Stimulated activated CD8-positive, alpha-beta memory T cell treated with anti-CD3 and anti-CD28 coated beads, Interleukin-2, amount 100 ng/mL, for 1 hour (primary cell): ENCODE measurements at places on chromosomes 5 and 9.

DNA sequence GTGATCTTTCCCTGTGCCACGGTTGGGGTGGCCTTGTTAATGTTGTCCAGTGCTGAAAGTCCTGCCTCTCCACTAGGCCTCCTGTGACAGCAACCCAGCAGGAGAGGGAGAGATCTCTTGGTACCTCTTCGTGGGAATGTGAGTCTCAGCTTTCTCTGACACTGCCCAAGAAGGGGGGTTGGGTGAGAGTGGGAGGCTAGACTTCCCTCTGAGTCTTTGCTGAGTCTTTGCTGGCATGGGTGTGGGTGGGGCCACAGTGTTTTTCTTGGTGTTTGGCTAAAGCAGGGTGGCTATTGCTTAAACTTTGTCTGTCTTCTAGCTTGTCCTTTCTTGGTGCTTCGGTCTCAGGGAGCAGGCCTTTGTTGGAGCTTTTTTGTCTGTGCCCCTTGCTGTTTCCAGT, 145.6 kb downstream of the GNA14 start:
- DNase-seq = no peak

DNA sequence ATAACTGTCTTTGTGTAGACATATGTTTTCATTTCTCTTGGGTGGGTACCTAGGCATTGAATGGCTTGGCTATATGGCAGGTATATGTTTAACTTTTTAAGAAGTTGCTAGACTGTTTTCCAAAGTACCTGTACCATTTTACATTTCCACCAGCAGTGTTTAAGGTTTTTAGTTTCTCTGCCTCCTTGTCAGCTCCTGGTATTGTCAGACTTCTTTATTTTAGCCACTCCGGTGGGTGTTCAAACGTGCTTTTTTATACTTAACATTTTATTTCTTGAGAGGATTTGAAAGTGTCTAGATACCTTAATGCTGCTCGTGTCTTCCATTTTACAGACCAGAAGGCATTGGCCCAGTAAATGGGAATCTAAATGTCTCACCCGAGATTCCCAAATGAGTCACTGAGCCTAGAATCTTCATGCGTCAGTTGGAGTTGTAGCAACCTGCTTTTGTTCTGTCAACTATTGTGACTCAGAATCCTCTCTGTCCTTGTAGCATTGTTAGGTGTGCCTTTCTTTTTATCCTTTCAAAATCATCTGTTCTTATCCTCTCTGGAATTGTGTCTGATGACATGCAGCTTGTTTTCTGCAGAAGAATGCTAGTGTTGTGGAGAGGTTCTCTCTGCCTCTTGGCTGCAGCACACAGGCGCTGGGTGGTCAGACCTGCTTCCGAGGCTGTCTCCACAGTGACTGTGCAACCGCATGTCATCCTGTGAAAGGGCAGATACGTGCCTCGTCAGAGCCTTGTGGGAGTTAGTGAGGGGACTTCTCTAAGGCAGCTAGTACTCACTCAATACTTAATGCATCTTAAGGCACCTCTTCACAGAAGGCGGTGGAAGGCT, 291.8 kb downstream of the AOPEP start:
- DNase-seq = no peak

DNA sequence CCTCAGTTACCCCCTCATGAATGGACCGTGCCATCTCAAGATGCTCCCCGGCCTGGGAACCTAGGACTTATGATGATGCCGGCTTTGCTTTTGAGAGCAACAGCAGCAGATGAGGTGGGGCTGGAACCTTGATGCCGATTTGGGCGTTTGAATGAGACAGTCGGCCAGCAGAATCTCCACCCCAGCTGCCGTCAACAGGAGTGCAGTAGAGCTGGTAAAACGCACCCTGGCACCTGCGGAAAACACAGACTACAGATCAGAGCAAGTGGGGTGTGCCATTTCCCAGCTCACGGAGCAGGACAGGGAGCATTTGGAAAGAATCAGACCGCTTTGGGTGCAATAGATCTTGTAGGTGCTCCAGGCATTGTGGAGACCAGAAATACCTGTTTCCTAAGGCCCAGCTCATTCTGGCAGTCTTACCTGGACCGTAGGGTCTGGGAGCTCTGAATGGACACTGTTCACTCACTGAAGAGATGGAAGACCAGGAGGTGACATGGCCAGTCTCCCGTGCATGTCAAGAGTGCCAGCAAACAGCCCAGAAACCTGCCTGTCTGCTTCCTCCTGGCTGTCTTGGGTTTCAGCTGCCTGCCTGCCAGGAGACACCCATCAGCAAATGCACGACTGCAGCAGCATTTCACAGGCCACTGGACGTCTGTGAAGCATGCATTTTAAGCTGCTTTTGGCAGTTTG, 317.7 kb upstream of the IRX4 start:
- DNase-seq = no peak

DNA sequence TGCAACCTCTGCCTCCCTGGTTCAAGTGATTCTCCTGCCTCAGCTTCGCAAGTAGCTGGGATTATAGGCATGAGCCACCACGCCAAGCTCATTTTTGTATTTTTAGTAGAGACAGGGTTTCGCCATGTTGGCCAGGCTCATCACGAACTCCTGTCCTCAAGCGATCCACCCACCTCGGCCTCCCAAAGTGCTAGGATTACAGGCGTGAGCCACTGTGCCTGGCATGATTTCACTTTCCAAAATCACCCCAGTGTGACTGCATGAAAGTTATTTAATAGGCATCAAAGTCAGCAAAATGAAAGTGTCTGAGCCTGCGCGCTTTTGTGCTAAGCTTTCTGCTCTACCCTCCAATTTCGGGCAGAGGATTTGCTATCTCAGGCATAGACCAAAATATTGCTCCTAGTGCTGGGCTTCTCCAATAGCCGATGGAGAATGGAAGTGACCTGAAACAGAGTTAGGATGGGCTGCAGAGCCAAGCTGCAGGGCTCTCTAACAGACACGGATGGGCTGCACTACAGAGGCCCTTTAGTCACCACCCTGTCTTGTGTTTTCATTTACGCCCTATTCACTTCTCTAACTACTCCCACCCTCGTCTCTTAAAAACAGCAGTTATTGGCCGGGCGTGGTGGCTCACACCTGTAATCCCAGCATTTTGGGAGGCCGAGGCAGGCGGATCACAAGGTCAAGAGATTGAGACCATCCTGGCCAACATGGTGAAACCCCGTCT, 44.3 kb downstream of the RETREG1 start:
- no peak for DNase-seq

- no peak for DNase-seq
Observed at GRCh38 chr9:116895961-116896360, 208.9 kb downstream of the TRIM32 start.

DNA sequence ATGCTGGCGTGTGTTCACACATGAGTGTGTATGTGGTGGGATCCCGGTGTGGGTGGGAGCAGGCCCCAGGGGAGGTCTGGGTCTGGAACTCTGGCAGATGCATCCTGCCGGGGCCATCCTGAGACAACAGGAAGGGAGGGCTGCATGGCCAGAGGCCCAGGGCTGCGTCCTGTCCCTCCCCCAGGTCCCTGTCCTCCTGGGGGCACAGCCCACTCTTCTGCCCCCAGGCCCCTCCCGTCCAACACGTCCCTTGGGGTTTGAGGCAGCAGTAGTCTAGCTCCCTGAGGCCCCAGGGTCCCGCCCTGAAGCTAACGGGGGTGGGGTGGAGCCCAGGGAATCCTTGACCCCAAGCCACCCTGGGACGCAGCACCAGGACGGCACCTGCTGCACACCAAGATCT, 16.6 kb downstream of the FLT4 start:
- no peak for DNase-seq

DNA sequence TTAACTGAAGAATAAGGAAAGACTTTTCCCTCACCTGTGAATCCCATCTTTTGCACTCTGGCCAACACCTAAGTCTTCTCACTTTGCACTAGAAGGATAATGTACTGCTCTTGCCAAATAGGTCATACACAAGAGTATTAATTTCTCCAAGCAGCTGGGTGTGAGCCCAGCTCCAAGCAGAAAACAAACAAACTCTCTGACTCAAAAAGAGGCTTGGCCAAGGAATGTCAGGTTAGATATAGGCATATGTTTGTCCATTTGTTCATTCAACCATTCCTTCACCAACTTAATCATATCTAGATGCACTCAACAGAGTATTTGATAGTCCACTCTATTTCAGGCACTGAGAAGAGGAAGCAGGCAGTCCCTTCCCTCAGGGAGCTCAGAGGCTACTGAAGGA, 84.4 kb downstream of the HTR4 start:
- no peak for DNase-seq

DNA sequence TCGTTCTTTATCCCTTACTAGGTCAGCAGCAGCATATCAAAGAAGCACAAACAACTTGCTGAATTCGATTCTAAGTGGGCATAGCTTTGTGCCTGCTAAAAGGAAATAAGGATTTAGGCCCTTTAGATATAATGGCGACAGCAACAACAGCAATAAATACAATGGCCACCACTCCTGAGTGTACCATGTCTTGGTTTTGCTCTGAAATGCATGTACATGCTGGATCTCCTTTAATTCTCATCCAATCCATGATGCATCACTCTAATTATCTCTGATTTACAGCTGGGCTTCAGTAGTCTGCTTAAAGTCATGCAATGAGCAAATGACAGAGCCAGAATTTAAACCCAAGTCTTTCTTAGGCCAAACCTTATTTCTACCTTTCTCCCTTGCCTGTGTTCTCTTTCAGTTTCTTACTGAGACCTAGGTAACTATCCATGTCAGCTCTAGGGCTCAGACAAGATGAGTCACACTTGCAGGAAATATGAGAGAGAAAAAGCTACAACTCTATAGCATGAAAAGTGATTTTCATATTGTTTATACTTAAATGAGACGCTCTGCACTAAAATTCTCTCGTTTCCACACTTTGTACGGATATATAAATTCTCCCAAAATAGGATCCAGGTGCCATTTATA, 111.8 kb downstream of the HMHB1 start:
- no peak for DNase-seq

- DNase-seq = no peak
Observed at GRCh38 chr5:119019501-119019900, 31.2 kb upstream of the DTWD2 start.

DNA sequence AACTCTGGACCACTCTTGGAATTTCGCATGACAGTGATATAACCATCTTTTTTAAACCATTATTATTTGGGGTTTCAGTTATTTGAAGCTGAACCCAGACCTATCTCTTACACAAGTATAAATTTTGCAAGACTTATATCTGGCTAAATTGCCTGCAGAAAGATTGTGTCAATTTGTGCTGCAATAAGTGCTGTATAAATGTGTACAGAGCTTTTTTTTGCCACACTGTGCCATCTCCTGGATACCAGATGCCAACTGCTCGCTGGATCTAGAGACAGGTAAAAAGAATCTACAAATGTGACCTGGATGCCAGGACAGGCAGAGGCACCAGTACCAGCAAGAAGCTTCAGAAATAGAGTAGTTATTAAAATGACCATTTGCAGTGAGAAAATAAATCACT, 25.9 kb upstream of the TTC39B start:
- DNase-seq = no peak
